ENCODE measurements at places on chromosomes 4 and X.

- no peak for DNase-seq
Observed at GRCh38 chr4:76948443-76949275, 893 bp upstream of the SEPTIN11 start.

DNA sequence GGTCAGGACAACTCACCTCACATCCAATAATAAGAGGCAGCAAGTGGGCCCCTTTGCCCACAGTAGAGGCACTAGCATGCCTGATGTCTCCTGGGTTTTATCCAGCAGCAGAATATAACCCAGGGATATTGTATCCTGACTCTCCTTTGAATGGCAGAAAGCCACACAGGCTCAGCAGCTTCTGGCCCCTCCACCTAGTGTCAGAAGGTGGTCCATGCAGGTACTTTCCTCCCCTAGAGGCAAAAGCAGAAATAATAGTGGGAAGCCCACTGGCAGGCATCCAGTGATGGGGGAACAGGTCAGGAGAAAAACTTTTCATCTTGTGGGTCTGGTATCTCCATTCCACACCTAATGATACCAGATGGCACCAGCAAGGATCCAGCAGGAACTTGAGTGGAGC is 75.5 kb upstream of the IRS4 start:
- DNase-seq: no peak

GRCh38 chr4:6489927-6490326 is 17.5 kb upstream of the PPP2R2C start:
- DNase-seq: no peak

DNA sequence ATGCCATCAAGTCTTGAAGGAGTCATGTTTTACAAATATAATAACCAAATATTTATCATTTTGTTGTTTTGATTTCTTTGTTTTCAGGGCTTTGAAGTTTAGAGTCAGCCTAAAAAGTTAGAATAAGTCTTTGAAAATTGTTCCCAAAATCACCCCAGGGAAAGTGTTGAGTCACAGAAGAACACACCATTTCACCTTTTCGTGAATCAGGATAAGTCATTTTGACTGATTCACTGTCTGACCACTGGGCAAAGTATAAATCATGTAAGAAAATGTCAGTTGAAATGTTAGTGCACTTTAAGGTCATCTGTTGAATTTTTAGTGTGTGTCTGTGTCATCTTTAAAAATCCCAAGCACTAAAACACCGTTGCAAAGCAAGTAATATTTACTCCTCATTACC is 1320.1 kb downstream of the RPA4 start:
- no peak for DNase-seq

GRCh38 chr4:30721185-30722091 is 1.3 kb downstream of the PCDH7 start:
- DNase-seq: no peak

GRCh38 chr4:19557161-19557560 is 694.5 kb upstream of the SLIT2 start:
- no peak for DNase-seq

DNA sequence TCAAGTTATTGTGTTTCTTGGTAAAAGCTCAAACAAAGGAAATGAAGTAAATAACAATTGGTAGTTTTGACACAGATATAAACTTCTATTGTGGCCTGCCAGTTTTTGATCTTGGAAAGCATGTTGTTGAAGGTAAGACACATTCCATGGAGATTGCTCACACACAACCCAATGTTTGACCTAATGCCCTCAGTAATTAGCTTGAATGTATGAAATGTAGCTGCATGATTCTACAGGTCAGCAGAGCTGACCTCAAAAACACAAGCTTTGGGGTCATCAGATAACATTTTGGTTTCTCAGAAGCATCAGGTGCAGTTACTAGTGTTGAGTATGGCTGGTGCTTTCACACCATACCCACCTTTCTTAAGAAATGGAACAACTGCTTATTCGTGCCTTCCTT is 16.5 kb downstream of the GPR173 start:
- DNase-seq: no peak

DNA sequence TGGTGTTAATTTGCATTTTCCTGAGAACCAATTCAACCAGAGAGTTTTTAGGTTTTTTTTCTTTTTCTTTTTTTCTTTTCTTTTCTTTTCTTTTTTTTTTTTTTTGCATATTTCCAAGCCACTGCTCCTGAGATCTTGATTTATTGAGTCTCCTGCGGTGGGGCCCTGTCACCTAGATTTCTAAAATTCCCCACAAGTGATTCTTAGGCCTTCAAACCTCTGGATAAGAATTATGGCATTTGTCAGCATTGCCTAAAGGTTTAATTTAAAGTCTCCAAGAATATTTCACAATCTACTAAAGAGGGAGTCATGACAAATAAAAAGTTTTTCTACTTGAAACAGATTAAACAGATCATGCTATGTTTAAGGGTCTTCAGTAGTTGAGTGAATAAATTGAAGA is 84.9 kb downstream of the GAB1 start:
- no peak for DNase-seq

DNA sequence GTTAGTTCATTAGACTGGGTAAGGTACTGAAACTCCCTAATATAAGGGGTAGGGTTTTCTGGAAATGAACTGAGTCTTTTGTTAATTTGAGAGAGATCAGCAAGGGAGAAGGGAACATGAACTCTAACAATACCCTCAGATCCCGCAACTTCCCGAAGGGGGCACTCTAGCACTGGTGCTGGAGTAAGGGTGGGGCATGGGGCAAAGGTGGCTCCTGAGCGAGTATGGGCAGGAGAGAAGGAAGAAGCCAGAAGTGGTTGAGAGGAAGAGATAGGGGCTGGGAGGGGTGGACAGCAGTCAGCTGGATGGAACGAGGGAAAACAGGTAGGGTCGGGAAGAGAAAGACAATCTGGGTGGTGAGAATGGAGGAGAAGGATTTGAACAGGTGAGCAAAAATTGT is 183.2 kb upstream of the MAGEE2 start:
- no peak for DNase-seq

GRCh38 chr4:143512978-143513313 is 556 bp upstream of the SMARCA5 start:
- no peak for DNase-seq

GRCh38 chr4:162837679-162838078 is 329.0 kb downstream of the NAF1 start:
- DNase-seq: no peak

- no peak for DNase-seq
Observed at GRCh38 chr4:147160908-147161513, 215.3 kb upstream of the TTC29 start.

DNA sequence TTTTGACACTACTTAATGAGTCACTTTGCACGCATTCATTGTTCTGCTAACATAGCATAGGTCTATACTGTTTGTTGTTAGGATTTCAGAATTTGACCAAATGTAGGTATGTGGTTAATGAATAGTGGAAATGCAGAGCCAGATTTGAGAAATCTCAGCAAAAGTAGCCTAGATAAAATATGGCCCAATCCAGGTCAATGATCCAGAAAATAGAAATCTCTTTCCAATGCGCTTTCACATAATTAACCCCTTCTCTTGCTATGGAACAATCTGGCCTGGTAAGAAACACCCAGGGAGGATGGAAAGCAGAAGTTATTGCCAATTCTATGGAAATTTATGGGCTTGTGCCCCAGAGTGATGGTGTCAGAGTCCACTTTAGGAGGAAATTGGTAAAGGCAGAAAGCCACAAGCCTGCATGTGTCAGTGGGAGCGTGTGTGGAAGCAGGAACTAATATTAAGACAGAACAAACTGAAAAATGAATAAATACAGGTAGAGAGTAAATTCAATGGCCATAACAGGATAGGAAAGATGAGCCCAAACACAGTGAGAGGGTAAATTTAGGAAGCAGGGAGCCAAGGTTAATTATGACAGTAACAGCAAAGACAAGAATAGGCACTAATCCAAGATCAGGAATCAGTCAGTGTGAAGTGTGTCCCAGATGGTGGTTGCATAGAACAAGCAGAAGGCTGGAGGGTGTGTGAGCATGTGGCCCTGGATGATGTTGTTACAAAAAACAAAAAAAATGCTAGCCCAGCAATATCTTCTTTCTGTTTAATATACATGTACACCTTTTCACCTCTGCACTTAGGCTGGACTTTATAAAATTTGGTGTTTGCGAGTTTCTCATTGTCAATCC is 102.9 kb downstream of the SYTL5 start:
- no peak for DNase-seq

DNA sequence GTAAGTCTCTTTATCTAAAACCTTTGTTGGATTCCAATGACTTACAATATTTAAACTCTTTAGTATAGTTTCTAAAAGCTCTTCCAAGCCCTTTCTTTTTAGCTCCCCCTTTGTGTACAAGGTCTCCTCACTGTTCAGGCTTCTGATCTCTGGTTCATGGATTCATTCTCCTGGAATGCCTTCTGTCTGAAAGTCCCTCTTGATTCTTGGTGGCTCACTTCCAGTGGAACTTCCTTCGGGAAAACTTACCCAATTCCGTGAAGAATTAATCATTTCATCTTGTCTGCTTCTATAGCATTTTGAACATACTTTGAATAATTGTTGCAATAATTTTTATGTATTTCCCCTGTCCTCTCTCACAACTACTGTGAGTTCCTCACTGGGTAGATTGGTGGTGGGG is 3.6 kb downstream of the ARHGAP24 start:
- DNase-seq: no peak

DNA sequence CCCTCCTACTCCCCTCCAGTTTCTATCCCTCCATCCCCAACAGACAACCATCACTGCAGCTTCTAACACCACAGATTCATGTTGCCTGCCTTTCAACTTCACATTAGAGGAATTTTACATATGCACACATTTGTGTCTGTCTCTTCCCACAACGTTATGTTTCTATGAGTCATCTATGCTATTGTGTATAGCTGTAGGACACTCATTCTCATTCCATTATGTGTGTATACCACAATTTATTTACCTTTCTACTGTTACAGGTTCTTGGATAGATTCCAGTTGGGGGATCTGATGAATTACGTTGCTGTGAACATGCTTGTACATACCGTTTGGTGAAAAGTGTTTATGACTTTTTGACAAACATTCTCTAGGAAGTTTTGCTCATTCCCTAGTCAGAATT is 58.8 kb upstream of the TRPC3 start:
- DNase-seq: no peak

GRCh38 chr4:25993395-25994185 is 79.6 kb downstream of the SMIM20 start:
- no peak for DNase-seq

DNA sequence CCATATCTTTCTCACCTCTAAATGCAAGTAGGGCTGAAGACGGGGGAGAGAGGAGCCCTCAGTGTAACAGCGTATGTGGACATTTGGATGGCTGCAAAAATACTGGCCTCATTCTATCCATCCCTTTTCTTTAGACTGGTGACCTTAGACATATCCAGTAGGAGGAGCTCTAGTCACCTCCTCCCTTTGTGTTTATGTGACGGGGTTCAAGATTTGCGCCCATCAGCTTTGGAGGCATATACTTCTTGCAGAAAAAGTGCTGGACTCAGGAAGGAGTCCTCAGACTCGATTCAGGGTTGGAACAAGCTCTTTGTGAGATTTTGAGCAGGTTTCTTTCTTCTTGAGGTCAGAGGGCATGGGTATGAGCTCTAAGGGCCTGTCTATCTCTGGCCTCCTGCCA is 86.2 kb downstream of the MAMLD1 start:
- DNase-seq: no peak

- DNase-seq: no peak
Observed at GRCh38 chr4:40750461-40751258, 905 bp downstream of the NSUN7 start.

DNA sequence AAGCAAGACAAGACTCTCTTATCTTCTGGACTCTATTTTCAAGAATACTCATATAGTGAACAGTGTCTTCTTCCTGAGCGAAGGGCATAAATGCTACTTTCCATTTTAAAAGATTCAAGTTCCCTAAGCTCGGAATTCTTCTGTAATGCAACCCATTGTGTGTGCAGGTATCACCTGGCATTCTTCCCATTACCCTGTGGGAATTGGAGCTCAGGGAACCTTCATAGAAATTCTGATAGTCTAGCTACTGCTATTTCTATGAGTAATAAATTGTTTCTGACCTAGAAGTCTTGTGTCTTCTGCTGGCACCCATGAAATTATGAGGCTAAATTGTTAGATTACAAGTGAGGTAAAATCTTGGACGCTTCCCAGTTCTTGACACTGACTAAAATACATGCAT is 324.1 kb upstream of the DIPK2B start:
- no peak for DNase-seq

DNA sequence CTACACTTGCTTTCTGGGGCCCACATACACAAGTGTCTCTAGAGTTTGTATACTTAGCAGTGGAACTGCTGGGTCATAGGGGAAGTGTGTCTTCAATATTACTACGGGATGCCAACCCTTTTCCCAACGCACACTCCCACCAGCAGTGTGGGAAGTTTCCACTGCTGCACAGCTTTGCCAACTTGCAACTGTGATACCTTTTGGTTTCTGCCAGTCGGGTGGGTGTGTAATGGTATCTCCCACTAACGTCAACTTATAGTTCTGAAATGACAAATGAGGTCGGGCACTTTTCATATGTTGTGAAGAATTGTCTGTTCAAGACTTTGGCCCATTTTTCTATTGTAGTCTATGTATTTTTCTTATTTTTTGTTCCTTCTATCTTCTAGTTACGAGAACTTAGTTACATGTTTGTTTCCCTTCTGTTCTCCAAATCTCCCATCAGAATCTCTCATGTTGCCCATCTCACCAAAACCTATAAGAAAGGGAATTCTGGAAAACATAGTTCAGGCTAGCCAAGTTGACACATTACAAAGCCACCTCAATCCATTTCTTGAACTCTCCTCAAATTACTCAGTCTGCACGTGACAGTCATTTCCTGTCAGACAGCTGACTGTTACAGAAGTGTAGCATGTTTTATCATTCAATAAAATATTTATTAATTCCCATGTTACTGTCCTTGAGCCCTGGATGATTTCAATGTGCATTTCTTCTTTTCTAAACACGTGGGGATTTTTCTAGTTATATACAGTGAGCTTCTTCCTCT is 30.7 kb downstream of the PNMA6E start:
- no peak for DNase-seq

GRCh38 chr4:128670513-128670912 is 139.0 kb upstream of the JADE1 start:
- no peak for DNase-seq

GRCh38 chr4:7134737-7135388 is 57.5 kb upstream of the SORCS2 start:
- no peak for DNase-seq

- DNase-seq: no peak
Observed at GRCh38 chr4:124144238-124144654, 568.3 kb downstream of the ANKRD50 start.

DNA sequence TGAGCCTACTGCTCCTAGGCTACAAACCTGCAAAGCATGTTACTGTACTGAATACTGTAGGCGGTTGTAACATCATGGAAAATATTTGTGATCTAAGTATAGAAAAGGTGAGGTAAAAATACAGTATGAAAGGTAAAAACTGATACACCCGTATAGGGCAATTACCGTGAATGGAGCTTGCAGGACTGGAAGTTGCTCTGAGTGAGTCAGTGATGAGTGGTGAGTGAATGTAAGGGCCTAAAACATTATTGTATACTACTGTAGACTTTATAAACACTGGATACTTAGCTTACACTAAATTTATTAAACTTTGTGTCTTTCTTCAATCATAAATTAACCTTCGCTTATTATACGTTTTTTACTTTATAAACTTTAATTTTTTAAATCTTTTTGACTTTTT is 3.7 kb downstream of the KIF4A start:
- no peak for DNase-seq

GRCh38 chr4:157223456-157223855 is 2.9 kb downstream of the GRIA2 start:
- no peak for DNase-seq
